ENCODE measurements at places on chromosomes 12 and 14.
A peak's percentile ranks its signal among the peaks of the same experiment; 100 is the strongest.

DNA sequence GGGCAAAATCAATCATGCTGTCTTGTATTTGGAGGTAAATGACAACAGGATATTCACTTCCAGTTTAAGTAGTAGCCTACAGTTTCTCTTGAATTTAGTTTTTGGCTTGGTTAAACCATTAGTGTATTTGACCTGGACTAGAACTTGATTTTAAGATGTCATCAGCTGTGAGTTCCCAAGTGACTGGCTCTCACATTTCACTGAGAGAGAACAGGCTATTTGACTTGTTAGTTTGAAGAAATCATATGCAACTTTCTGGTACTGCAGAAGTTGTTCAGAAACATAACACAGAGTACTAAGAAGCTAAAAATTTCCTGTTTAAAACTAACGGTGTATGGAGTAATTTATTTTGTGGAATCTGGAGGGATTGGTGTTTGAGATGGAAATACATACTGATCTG lies 22.3 kb downstream of the MNAT1 start:
- no peak for DNase-seq

- DNase-seq = no peak
These were observed 160.1 kb downstream of the KTN1 start for GRCh38 chr14:55739967-55740648.

GRCh38 chr14:35470755-35471154 lies 63.2 kb upstream of the INSM2 start:
- DNase-seq = no peak

DNA sequence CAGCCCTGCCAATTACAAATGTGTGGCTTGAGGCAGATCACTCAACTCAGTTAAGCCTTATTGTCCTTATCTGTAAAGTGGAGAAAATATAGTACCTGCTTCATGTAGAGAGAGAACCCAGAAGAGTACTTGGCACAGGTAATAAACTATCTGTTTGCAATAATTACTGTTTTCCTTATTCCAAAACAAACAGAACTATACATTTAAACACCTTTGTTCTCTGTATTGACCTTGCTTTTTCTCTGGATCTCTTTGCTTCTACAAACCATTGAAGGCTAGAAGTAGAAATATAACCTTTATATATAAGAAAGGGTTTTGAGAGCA lies 70.8 kb upstream of the SRSF5 start:
- DNase-seq = no peak

GRCh38 chr14:70665448-70666360 lies 24.0 kb downstream of the TTC9 start:
- DNase-seq = no peak

GRCh38 chr12:6384499-6385436 lies 806 bp downstream of the LTBR start:
- no peak for DNase-seq

DNA sequence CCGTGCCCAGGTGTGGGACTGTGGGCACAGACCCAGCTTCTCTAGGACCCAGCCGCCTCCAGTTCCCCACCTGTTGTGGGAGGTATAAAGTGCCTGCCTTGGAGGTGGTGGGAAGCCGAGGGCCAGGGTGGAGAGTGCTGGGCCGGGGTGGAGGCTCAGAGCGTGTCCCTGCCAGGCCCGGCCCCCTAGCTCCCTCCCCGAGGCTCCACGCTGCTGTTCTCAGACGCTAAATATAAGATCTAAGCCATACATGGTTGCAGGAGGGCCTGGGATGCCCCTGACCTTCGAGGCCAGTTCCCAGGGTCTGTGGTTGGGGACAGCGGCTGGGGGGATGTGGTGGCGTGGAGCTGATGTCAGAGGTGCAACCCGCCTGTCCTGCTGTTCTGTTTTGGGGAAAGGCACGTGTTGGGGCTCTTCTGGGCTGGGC lies 10.8 kb downstream of the INF2 start:
- no peak for DNase-seq

DNA sequence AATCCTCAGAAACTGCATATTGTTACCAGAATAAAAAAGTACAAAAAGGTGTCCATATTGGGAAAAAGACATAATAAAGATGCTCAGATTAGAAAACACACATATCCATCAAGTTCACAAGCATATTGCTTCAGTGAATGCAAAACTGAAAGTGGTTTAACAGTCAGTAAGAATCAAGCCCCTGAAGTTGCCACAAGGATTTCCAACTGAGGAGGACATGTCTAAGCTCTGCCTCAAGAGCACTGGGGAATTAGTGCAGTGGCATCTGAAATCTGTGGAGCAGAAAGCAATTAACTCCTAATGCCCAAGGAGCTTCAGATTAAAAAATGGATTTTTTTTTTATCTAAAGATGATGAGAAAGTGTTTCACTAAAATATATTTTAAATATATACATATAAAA lies 113.2 kb downstream of the DENND5B start:
- no peak for DNase-seq

DNA sequence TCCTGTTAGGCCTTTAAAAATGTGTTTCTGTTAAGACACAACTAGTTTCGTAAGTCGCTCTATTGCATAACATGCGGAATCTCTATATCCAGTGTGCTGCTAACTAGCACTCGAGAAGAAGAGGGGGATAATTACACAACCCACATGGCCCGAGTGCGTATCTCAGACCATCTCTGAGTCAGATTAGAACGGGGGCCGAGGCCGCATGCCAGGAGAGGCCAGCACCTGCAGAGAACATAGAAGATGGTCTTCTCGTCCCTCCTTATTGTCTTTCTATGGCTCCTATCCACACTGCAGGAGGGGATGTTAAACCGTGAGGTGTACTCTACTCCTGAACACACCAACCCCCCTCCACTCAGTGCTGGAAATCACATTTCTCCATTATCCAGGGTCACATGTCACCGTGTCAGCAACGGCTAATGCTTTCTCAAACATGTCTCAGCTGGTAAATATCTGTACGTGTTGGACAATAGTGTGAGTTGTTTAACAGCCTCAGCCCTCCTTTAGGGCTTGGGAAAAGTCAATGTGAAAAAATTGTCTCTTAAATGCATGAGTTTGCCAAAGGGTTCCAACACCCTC lies 56.3 kb downstream of the CCDC88C start:
- no peak for DNase-seq

- DNase-seq = no peak
These were observed 120.4 kb downstream of the HMGA2 start for GRCh38 chr12:65944637-65945036.

DNA sequence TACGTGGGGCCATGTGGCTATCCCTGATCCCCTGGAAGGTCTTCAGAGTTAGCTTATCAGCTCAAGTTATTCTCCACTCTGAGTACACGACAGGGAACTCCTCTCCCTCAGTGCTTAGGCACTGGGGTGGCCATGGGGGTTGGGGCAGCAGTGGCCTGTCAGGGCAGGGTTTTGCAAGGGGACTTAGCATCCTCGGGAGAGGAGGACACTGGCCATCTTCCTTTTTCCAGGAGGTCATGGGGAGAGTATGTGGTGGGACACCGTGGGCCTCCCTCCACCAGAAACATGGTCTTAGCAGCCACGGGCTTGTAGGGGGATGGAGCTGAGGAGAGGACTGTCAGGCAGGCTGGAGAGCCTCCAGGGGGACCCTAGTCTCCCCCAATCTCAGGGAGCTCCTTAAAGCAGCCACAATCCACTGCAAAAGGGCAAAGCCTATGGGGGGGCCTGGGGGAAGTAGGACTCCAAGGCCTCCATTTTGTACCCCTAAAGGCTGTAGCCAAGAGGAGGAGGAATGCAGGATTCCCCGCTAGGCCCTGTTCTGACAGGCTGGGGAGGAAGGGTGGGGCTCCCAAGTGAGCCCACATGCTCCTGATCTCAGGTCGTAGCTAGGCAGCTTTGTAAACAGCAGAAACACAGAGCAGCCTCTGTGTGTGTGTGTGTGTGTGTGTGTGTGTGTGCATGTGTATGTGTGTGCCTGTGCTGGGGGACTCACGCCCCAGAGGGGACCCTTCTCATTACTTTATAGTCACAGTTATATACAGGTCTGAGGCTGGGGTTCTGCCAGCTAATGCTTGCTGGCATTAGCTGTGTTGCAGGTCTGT lies 36.6 kb downstream of the KRT80 start:
- no peak for DNase-seq

DNA sequence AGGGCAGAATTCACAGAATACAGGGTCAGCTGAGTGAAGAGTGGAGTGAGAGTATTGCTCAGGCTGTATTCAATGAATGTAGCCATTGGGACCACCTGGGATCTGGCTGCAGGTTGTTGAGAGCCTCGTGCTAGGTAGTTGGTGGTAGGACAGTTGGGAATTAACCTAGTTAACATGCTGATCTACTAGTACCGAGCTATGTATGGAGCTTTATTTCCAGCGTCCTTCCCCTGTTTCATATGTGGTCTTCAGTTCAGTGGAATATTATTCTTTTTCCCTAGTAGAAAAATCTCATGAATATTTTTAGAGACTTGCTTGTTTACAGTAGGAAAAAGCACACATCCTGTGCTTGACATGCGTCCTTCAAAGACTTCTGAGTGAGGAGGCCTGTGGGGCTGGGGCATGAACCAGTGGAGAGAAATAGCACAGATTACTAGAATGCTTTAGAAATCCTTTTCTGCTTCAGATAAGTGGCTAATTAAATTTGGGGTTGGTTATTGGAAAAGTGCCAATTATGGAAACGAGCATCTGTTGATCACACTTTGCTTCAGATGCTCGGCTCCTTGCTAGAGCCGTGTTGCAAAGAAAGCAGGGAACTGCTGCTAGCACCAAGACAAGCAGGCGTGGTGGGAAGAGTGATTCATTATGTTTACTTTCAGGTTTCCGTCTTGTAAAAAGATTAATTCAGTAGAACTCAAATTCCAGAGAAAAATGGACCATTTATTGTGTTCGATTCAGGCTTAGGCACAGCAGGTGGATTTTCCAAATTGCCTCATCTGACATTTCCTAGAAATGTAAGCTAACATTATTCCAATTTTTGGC lies 53.6 kb downstream of the ARF6 start:
- peak; percentile 52 for DNase-seq

GRCh38 chr12:89154743-89155499 lies 197.4 kb downstream of the DUSP6 start:
- no peak for DNase-seq

Measured in SJSA1 (cell line).